Camera-type eye (tissue), 1 donor: ENCODE measurements at places on chromosomes 6 and 20. TPM values are rescaled to one million over a fixed set of nuclear protein-coding genes. Genes with fewer than 3 reads are reported as not detected.

The COL9A3 gene
- 134 TPM for total RNA-seq

The PIGU gene
- total RNA-seq, result 21.3 TPM

The EYA4 gene
- 7.7 TPM for total RNA-seq

The FOXA2 gene
- total RNA-seq, result not detected

The ZFP57 gene
- not detected for total RNA-seq

The WFDC12 gene
- total RNA-seq, result not detected

The LINC00237 gene
- total RNA-seq, result 2.1 TPM

The ZNF512B gene
- total RNA-seq, result 19.7 TPM

The IL17F gene
- total RNA-seq, result not detected

The LPIN3 gene
- total RNA-seq, result 5.7 TPM

The NOX3 gene
- total RNA-seq, result not detected

The KHDC1L gene
- 1.0 TPM for total RNA-seq

The FAM83C gene
- 0.16 TPM for total RNA-seq

The PSORS1C1 gene
- 0.22 TPM for total RNA-seq

The PRL gene
- total RNA-seq, result 0.99 TPM

The SLC4A11 gene
- 1.8 TPM for total RNA-seq

The C6orf132 gene
- total RNA-seq, result 4.4 TPM

The GHRH gene
- not detected for total RNA-seq

The TUBB2B gene
- 434 TPM for total RNA-seq

The BPIFB1 gene
- total RNA-seq, result not detected

The SMIM8 gene
- total RNA-seq, result 31.7 TPM

The MEI4 gene
- 0.99 TPM for total RNA-seq

The GSTA1 gene
- total RNA-seq, result 2.0 TPM

The RING1 gene
- total RNA-seq, result 30.7 TPM

The SLC16A10 gene
- total RNA-seq, result 12.0 TPM

The GPX5 gene
- total RNA-seq, result not detected

The SLC17A3 gene
- not detected for total RNA-seq

The SASH1 gene
- 103 TPM for total RNA-seq

The MUC22 gene
- total RNA-seq, result 0.11 TPM

The DEFB124 gene
- total RNA-seq, result not detected
